ENCODE measurements at places on chromosomes 4 and X.

DNA sequence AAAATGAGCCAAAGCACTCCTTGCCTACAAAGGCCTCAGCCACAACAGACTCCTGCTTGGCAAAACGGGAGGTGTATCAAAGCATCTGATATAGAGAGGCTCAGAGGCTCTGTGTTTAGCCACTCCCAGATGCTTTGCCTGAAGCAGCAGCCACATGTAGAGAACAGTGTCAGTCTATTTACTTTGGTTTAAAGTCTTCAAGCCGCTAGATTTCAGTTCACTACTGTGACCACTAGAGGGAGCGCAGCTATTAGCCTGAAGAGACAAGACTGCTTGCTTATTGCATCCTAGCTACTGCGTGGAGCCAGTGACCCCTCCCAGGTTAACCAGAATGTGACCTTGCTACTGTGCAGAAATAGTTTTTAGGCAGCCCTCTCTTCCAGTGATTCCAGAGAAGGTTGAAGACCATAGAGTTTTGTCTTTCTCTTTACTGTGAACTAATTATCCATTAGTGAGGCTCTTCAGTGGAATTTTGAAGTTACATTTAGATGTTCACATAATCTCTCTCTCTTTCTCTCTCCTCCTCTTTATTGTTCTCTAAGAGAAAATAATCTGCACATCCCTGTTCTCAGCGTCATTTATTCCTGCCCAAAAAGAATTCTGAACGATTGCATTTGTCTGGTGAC is 39.3 kb downstream of the BMP3 start:
- DNase-seq: peak; percentile 82

- DNase-seq: no peak
Observed at GRCh38 chrX:3576886-3577501, 136.5 kb downstream of the PRKX start.

DNA sequence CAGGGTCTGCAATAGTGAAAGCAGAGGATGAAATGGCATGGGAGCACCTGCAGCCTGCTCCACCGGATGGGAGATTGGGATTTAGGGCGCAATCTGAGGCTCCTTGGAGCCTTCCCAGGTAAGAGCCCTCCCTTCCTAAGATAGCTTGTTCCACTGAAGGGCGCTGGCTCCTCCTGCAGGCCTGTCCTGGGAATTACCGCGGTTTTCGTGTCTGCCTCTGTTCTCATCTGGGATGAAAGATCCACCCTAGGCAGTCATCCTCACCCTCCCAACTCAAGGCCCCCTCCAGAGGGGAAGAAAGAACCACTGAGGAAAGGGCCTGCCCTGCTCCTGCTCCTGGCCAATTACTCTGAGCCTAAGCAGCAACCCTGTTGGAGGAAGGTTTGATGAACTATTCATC is 547.5 kb downstream of the SMARCA1 start:
- no peak for DNase-seq

DNA sequence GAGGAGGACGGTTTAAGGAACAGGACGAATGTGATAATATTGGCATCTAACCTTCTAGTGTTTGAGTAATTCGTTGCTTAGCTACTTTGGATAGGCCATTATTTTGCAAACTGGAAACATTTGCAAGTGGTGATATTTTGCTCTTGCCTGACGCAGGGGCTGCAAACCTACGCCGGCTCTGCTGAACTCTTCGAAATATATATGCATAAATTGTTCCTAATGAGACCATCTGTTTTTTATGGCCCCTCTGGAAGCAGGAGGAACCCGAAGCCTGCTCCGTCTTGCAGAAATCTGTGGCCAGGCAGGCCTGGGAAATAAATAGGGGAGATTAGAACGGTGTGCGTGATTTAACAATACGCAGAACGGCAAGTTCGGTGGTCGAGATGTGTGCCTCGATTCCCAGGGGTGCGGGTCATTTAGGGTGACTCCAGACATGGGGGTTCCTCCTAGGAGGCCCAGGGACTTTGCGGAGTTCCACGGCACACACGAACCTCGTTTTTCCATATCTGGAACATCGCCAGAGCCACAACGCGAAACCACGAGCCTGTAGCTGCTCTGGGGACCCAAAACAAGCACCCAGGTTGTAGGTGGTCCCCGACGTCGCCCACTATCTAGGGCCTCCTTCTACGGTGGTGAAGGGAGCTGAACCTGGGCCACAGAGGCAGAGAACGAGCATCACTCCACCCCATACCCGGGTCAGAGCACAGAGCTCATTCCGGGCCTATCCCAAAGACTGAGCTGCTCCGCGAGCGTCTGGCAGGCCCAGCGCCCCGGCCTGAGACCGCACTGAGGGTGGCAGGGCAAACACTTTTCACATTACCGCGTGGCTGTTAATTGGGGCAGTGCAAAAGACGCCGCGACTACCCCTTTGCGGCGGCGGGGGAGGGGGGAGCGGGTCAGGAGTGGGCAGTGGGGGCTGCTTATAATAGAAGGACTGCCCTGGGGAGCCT is 89.7 kb downstream of the BCOR start:
- no peak for DNase-seq

DNA sequence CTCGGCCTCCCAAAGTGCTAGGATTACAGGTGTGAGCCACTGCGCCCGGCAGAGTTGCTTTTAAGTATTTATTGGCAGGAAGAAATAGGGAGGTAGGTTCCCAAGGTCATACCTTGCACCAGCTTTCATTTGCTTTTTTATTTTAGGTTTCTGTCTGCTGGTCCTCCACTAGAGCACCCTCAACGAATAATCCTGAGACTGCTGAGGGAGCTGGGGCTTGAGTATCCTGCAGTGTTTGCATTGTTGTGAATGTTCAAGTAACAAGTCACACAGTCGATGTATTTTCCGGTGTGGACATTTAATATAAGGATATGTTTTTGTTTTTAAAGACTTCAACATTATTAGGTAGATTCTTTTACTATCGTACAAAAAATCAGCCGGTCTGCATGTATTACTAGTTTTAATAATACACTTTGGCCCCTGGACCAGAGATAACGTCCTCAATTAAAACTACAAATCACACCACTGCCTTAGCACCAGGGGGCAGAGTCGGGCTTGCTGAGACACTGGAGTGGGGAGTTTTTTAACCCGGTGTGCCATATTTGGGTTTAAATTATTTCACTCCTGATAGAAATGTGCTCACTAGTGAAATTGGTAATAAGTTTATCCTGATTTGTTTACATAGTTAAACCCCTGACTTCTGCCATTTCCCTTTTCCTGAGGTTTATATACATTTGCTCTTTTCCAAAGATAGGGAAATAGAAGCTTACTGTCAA is 11.6 kb downstream of the SMIM20 start:
- DNase-seq: peak; percentile 35

DNA sequence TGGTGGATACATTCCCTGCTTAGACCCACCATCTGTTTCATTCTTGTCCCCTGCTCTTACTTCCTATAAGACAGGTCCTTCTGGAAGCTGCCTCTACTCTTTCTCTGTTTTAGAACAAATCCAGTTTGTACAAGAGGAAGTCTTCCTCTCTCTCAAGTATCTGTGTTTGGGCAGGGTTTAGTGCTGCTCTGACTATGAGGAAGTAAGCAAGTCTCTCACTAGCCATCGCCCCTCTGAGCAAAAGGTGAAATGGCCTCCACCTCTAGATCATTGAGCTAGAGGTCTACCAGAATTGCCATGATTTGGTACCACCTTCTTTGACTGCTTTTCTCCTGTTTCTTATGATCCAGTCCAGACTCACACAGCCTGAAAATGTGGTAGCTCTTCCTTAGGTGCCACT is 8.4 kb downstream of the BTK start:
- DNase-seq: no peak
